ENCODE measurements at places on chromosomes 11 and 22.

DNA sequence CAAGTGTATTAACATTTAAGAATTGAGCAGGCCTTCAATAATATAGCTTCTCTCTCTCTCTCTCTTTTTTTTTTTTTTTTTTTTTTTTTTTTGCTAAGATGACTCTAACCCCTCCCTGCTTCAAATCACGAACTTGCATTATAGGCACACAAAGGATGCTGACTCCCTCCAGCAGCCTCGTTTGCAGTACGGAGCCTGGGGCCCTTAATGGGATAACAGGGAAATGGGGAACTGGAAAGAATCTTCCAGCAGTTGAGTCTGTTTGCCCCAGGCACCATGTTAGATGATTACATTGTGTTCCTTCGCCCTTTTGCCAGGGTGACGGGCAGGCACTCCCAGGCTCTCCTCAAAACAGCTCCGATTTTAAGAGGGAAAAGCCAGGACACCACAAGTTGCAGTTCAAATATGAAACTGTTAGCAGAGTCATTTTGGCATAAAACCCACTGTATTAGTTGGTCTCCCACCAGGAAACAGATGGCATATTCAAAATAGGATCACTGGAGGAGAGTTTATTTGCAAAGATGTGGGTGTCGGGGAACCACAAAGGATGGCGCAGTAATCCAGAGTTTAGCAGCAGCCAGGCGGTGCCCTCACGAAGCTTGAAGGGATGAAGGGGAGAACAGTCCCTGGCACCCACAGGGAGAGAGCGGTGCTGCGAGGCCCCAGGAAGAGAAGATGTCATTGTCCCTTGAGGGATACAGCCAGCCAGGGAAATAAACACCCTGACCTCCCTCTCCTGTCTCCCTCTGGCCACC lies 26.5 kb upstream of the TREH start:
- H3K27ac ChIP-seq = no peak overlapping the region
- no peaks in the 10 kb centered on the region for H3K4me1 ChIP-seq
- no peaks in the 10 kb centered on the region for H3K36me3 ChIP-seq
- no peak overlapping the region for H3K4me3 ChIP-seq
- peaks cover 21% of the 10 kb centered on the region for H3K27me3 ChIP-seq
- no peak for DNase-seq

DNA sequence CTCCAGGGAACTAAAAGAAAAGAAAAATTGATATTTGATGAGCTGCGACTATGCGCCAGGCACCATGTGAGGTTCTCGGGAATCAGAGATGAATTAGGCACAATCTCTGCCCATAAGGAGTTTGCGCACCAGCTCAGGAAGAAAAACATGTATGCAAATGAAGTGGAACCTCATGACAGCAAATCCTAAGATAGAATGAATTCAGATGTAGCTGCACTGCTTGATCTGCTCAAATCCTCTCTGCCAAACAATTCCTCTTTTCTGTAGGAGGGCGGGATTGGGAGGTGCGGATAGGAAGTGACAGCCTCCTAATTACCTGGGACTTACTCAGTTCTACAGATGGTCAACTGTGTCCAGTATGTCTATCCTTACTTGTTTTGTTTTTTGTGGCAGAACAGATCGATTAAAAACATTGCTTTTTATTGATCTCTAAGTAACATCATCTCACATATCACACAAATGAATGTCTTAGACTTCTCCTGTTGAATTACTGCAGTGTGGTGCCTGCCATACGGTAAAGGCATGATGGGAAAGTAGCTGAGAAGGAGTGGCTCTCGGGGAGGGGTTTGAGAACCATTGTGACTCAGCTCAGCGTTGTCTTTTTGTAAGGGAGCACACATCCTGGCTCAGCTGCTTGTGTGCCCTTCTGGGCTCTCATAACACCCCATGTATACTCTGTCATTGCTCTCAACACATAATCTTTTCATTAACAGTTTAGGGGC lies 13.9 kb downstream of the CRTAM start:
- H3K27me3 ChIP-seq = no peaks in the 10 kb centered on the region
- H3K36me3 ChIP-seq = no peaks in the 10 kb centered on the region
- no peak for DNase-seq
- H3K4me1 ChIP-seq = peaks cover 8% of the 10 kb centered on the region
- H3K27ac ChIP-seq = no peak overlapping the region
- H3K4me3 ChIP-seq = no peak overlapping the region

GRCh38 chr22:49726701-49727101 lies 101.0 kb downstream of the BRD1 start:
- DNase-seq = no peak
- H3K27ac ChIP-seq = no peak overlapping the region
- peaks cover 56% of the 10 kb centered on the region for H3K27me3 ChIP-seq
- no peaks in the 10 kb centered on the region for H3K36me3 ChIP-seq
- H3K4me3 ChIP-seq = no peak overlapping the region

DNA sequence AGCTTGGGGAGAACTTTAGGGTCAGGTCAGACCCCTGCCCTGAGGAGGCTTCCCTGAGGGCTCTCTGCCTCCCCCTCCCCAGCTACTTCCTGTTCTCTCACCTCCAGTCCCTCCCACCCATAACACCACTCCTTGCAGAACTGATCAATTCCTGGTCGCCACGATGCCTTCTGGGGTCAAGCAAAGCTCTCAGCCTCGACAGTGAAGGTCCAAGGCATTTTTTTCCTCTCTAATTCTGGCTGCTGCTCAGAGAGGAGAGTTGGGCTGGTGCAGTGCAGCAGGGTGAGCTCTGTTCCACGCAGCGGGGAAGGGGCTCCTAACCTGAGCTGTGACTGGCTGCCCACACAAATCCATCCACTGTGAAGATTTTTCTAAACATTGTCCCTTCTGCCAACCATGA lies 628.4 kb downstream of the BRD1 start:
- no peak for DNase-seq
- no peaks in the 10 kb centered on the region for H3K4me1 ChIP-seq
- no peak overlapping the region for H3K4me3 ChIP-seq
- no peaks in the 10 kb centered on the region for H3K36me3 ChIP-seq
- H3K27me3 ChIP-seq = no peaks in the 10 kb centered on the region

DNA sequence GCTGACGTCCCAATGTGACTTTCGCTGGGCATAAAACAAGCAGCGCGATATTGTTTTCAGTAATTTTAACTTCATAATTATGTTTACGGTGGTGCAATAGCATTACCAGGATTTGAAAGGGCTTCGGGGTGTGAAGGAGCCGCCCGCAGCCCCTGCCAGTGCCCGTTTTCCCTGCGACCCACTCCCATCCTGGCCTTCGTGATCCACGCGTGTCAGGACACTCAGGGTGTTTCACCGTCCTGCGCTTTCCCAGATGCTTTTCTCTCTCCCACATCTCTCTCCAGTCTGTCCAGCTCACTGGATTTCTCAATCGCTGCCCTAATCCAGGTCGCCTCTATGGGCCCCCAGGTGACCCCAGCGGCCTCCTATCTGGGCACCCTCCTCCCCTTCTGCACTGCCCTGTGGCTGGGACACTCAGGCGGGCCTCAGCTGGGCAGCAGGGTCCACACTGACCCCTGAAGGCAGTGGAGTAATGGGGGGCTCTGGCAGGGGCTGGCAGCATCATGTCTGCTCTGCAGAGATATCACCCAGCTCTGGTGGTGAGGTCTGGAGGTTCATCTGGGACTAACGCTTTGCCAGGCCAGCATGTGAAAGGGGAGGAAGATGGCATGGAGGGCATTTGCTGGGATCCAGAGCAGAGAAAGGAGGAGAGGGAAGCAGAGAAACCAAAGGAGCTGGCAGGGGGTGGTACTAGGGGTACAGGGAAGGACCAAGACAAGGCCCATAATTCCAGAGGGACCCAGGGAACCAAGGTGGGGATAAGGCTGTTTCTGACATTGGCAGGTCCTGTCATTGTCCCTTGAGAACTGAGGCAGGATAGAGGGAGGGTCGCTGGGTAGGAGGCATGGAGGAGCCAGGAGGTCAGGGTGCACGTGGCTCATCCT lies 622.8 kb downstream of the BRD1 start:
- no peak overlapping the region for H3K27ac ChIP-seq
- no peaks in the 10 kb centered on the region for H3K4me1 ChIP-seq
- H3K27me3 ChIP-seq = no peaks in the 10 kb centered on the region
- no peak overlapping the region for H3K4me3 ChIP-seq
- no peak for DNase-seq
- no peaks in the 10 kb centered on the region for H3K36me3 ChIP-seq

- H3K27me3 ChIP-seq = peaks cover 8% of the 10 kb centered on the region
- peak overlapping the region; percentile 52 for H3K4me3 ChIP-seq
- H3K4me1 ChIP-seq = peaks cover 32% of the 10 kb centered on the region
- DNase-seq = peak; percentile 94
- no peaks in the 10 kb centered on the region for H3K36me3 ChIP-seq
These were observed 88.6 kb upstream of the CRYBB3 start for GRCh38 chr22:25110846-25111578.

DNA sequence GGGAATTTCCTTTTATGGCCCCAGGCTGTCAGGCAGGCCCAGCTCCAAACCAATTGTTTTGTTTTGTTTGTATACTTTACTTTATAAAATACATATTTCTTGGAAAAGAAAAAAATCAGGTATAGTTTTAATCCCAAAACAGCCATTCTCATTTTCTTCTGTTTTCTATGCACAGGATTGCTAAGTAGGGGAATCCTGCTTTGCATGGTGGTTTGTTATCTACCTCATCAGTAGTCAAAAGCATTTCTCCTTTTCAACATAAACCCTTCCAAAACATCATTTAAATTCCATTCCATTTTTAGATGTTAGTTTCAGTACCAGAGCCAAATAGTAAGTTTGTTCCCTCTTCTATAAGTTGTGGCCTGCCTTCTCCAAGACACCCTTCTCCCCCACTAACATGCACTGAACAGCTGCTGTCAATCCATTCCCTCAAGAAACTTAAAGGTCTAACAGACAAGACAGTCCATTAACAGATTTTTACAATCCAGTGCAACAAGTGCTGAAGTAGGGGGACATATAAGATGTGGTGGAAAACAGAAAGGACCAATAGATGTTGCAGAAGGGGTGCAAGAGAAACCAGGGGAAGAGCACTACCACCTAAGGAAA lies 3.7 kb downstream of the ILK start:
- peaks cover 46% of the 10 kb centered on the region for H3K36me3 ChIP-seq
- peak overlapping the region; percentile 74 for H3K27ac ChIP-seq
- H3K4me3 ChIP-seq = no peak overlapping the region
- H3K4me1 ChIP-seq = peaks cover 22% of the 10 kb centered on the region
- DNase-seq = no peak

- no peak overlapping the region for H3K4me3 ChIP-seq
- H3K36me3 ChIP-seq = no peaks in the 10 kb centered on the region
- H3K27me3 ChIP-seq = no peaks in the 10 kb centered on the region
- no peaks in the 10 kb centered on the region for H3K4me1 ChIP-seq
- no peak for DNase-seq
- H3K27ac ChIP-seq = no peak overlapping the region
These were observed 164.7 kb upstream of the B3GAT1 start for GRCh38 chr11:134576721-134577171.

- no peak within 1 kb of the TSS for H3K4me3 ChIP-seq
- no peak for DNase-seq
- no peaks in the 10 kb centered on the region for H3K36me3 ChIP-seq
- no peak within 1 kb of the TSS for H3K27ac ChIP-seq
These were observed at the start of gene ADORA2A for GRCh38 chr22:24427500-24428164. ADORA2A (plus strand) TSS chr22:24427599; CDS start chr22:24433405, 5,806 bp downstream.

DNA sequence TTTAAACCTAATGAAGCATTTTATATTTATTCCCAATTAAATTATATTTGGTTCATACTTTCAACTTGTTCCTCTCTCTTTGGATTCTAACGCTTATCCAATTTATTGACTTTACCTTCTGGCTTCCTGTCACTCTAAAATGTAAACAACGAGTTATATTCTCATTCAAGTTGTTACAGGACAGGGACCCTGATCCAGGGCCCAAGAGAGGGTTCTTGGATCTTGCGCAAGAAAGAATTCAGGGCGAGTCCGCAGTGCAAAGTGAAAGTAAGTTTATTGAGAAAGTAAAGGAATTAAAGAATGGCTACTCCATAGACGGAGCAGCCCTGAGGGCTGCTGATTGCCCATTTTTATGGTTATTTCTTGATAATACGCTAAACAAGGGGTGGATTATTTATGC lies 405.6 kb upstream of the API5 start:
- DNase-seq = no peak
- H3K4me1 ChIP-seq = no peaks in the 10 kb centered on the region
- no peak overlapping the region for H3K27ac ChIP-seq
- no peak overlapping the region for H3K4me3 ChIP-seq
- no peaks in the 10 kb centered on the region for H3K36me3 ChIP-seq

GRCh38 chr11:77442394-77443053 lies 31.4 kb downstream of the PAK1 start:
- no peaks in the 10 kb centered on the region for H3K36me3 ChIP-seq
- no peak overlapping the region for H3K27ac ChIP-seq
- no peaks in the 10 kb centered on the region for H3K27me3 ChIP-seq
- no peaks in the 10 kb centered on the region for H3K4me1 ChIP-seq

DNA sequence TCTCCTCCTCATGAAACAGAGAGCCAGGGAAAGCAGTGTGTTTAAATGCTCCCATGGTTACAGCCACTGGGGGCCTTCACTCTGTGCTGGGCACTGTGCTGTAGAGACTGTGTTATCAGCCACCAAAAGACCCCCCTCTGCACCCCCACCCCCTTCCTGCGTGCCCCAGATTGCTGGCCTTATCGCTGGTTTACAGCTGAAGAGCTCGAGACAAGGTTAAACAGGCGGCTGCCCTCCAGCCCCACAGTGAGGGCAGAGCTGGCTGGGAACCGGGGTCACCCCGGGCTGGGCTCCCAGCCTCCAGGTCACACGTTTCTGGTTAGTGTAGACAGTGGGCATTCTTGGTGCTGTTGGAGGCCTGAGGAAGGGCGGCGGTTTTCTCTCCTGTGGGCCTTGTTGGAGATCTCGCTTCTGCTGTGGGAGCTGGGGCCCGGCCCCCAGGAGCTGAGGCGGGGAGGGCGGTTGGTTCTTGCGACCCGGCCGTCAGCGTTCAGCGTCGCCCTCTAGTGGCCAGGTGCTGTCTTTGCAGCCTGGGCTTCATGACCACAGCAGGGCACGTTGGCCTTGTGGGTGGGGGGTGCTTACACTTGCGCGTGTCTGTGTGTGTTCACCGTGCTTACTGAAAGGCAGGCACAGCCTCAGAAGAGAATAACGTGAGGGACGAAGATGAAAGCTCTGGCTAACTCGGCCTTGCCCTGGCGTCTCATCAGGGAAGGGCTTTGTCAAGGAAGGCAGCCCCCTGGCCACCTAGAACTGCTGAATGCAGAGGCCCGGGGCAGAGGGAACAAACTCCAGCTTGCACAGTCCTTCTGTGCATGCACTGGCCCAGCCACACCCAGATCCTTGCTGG lies 40.8 kb downstream of the TBC1D22A start:
- H3K36me3 ChIP-seq = peaks cover 45% of the 10 kb centered on the region
- peak; percentile 17 for DNase-seq
- H3K4me3 ChIP-seq = no peak overlapping the region
- H3K27me3 ChIP-seq = no peaks in the 10 kb centered on the region

GRCh38 chr11:69357458-69358397 lies 63.8 kb downstream of the MYEOV start:
- H3K36me3 ChIP-seq = peaks cover 3% of the 10 kb centered on the region
- no peak overlapping the region for H3K27ac ChIP-seq
- peaks cover 30% of the 10 kb centered on the region for H3K4me1 ChIP-seq
- H3K4me3 ChIP-seq = no peak overlapping the region
- H3K27me3 ChIP-seq = no peaks in the 10 kb centered on the region

DNA sequence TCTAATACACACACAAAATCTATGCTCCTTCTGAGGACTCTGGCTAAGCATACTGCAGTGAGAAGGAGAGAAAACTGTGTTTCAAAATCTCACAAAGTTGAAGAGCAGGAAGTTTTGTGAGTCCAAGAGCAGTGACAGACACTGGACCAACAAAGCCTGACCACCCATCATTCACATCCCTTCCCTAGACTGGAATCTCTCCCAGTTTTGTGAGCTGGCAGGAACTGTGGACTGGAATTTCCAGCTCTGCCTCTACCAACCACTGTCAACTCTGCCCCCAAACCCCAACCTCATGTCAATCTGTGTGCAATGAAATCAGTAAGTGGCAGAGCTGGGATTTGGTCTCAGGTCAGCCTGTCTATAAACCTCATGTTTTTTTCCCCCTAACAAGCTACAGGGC lies 112.6 kb downstream of the ARL14EP start:
- no peak overlapping the region for H3K4me3 ChIP-seq
- H3K4me1 ChIP-seq = no peaks in the 10 kb centered on the region
- H3K27me3 ChIP-seq = peaks cover 5% of the 10 kb centered on the region
- DNase-seq = no peak
